ENCODE measurements at places on chromosomes 1 and 21.
A peak's percentile ranks its signal among the peaks of the same experiment; 100 is the strongest.

DNA sequence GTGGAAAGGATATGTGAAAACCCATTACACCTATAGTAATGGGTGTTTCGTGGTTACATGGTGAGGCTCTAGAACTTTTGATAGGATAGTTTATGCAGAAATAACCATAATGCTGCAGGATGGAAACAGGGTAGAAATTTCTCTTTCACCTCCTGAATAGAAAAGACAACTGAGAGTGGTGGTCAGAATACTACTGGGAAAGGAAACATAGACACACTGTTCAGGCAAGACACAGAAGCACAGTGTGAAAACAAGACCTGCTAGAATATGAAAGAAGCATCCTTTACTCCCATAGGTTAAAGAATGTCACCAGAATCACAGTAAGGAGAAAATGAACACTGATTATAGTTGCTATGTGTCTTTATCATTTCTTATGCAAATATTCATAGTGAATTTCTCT is 496.6 kb downstream of the DPYD start:
- no peak for DNase-seq

DNA sequence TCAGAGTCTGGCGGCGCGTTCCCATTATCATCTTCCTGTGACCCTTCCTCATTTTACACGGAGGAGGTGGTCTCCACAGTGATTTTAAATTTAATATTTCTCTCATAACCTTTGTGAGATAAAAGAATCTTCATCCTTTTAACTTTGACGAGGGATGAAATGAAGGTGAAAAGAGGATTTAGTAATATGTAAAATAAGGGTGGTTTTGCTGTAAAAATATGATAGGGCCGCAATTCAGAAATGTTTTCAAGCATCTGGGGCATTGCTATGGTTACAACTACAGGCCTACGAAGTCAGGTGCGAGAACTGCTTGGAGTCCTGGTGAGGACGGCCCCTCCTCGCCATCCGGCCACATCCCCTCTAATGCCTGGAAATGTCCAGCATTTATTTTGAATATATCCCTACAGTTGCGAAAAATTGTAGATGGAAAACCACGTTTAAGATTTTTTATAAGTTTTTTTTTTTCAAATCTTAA is 422 bp upstream of the RSBN1 start:
- peak; percentile 36 for DNase-seq

GRCh38 chr21:46154155-46154954 is 1.0 kb downstream of the FTCD start:
- DNase-seq = peak; percentile 12

DNA sequence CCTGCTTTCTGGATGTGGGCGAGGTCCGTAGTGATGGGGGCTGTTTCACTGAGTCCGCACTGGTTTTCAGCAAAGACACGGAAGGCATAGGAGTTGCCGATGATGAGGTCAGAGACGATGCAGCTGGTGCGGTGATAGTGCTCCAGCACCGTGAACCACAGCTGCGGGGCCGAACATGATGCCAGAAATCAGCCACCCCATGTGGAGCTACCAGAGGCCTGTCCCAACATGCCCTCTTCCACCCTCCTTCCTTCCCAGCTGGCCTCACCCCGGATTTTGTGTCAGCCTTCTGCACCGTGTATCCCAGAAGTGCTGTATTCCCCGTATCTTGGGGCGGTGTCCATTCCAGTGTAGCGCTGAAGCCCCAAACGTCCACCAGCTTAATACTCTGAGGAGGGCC is 10.0 kb downstream of the MYBPHL start:
- no peak for DNase-seq

- DNase-seq = no peak
Observed at GRCh38 chr21:29017639-29018237, 1.4 kb downstream of the RWDD2B start.

GRCh38 chr1:101073836-101074235 is 48.3 kb upstream of the DPH5 start:
- no peak for DNase-seq

DNA sequence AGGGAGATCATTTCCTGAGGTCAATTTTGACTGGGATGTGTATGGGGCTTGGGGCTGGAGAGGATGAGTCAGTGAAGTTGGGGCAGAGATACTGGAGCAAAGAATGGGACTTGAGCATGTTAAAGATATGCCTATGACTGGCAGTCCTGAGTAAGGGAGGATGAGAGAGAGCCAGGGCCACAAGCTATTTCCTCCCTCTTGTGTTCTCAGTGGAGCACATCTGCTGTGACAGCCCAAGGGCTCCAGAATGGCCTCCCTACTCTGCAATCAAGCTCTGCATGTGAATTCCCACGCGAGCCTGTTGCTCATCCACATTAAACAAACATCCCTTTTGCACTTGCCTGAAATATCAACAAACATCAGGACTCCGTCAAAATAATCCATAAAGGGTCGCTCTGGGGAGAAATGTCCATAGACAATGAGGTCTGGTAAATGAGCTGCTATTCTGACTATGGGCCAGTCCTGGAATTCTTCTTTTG is 9.2 kb downstream of the ADCY10 start:
- no peak for DNase-seq
